ENCODE measurements at places on chromosomes 1 and 21. TPM values are rescaled to one million over a fixed set of nuclear protein-coding genes. Genes with fewer than 3 reads are reported as not detected.

Gene ZBTB8A
- total RNA-seq: 0.40 TPM

DNA sequence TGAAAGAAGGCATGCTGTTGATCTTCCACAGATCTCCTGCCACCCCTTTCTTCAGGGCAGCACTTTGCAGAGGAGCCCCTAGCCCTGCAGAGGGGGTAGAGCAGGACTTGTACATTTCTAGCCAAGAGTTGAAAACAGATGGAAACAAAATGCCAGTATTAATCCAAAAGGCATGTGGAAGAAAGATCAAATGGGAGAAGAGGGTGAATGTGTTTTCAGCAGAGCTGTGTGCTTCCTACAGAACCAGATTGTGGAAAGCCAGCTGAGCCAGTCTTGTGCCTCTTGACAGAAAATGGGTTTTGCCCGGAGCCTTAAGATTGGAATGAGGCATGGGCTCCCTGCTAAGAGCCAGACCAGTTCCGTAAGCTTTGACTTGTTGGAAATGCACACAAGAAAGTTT lies 105.2 kb upstream of the TSPAN2 start:
- H3K4me1 ChIP-seq: no peaks in the 10 kb centered on the region
- H3K27ac ChIP-seq: no peak overlapping the region
- H3K4me3 ChIP-seq: no peak overlapping the region
- H3K27me3 ChIP-seq: no peaks in the 10 kb centered on the region
- no peak for DNase-seq

Gene ATG4C
- 20.0 TPM for total RNA-seq

Gene OR2G2
- total RNA-seq: not detected

GRCh38 chr21:45575993-45576837 lies 34.0 kb upstream of the SLC19A1 start:
- no peaks in the 10 kb centered on the region for H3K4me1 ChIP-seq
- H3K27me3 ChIP-seq: no peaks in the 10 kb centered on the region
- H3K27ac ChIP-seq: no peak overlapping the region
- H3K4me3 ChIP-seq: no peak overlapping the region
- no peaks in the 10 kb centered on the region for H3K36me3 ChIP-seq
- DNase-seq: no peak

GRCh38 chr1:184524248-184524647 lies 137.4 kb downstream of the C1orf21 start:
- H3K27me3 ChIP-seq: no peaks in the 10 kb centered on the region
- no peaks in the 10 kb centered on the region for H3K4me1 ChIP-seq
- H3K27ac ChIP-seq: no peak overlapping the region
- no peak overlapping the region for H3K4me3 ChIP-seq

- no peaks in the 10 kb centered on the region for H3K4me1 ChIP-seq
- no peaks in the 10 kb centered on the region for H3K27me3 ChIP-seq
- H3K36me3 ChIP-seq: no peaks in the 10 kb centered on the region
These were observed 13.4 kb upstream of the ZNF281 start for GRCh38 chr1:200423235-200423634.

- no peak overlapping the region for H3K4me3 ChIP-seq
- DNase-seq: no peak
- H3K36me3 ChIP-seq: no peaks in the 10 kb centered on the region
- H3K27ac ChIP-seq: no peak overlapping the region
- H3K27me3 ChIP-seq: no peaks in the 10 kb centered on the region
These were observed 119.0 kb downstream of the HIVEP3 start for GRCh38 chr1:41799723-41800122.

DNA sequence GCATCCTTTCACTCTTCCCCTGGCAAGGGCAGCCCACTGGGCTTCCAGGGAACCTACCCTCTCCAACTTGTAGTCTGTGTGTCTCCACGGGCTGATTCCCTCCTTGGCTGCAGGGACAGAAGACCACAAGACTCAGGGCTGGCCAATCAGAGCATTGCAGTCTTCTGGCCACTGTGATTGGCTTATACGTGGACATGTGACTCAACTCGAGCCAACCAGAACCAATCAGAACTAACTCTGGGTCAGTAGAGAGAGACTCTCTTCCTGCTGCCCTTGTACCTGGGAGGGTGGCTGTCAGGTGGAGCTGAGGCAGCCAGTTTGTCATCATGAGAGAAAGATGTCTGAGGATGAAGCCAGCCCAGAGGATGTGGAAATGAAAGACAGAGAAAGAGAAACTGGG lies 64.0 kb downstream of the DHRS3 start:
- H3K4me1 ChIP-seq: no peaks in the 10 kb centered on the region
- H3K27ac ChIP-seq: no peak overlapping the region
- DNase-seq: no peak
- H3K36me3 ChIP-seq: no peaks in the 10 kb centered on the region
- no peak overlapping the region for H3K4me3 ChIP-seq

DNA sequence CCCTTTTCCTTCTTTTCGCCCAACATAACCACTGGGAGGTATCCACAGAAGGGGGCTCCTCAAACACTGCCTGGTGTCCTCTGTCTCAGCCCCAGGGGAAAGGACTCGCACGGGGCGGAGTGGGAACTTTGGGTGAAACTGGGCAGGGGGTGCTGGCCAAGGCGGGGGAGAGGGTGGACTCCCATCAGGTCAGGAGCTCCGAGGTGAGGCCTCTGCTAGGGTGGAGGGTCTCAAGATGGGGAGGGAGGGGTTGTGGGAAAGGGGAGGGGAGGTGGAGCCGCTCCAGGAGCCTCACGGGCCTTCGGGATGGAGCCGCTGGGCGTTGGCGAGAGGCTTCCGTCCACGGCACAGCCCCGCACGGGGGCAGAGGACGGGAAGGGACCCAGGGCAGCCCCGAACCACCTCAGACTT lies 43.2 kb upstream of the POFUT2 start:
- no peak overlapping the region for H3K27ac ChIP-seq
- no peaks in the 10 kb centered on the region for H3K27me3 ChIP-seq
- H3K4me1 ChIP-seq: no peaks in the 10 kb centered on the region
- no peak overlapping the region for H3K4me3 ChIP-seq
- DNase-seq: no peak
- H3K36me3 ChIP-seq: no peaks in the 10 kb centered on the region

GRCh38 chr1:88169139-88169538 lies 514.9 kb upstream of the PKN2 start:
- no peak for DNase-seq
- H3K36me3 ChIP-seq: no peaks in the 10 kb centered on the region
- H3K4me1 ChIP-seq: no peaks in the 10 kb centered on the region
- H3K27me3 ChIP-seq: no peaks in the 10 kb centered on the region
- H3K27ac ChIP-seq: no peak overlapping the region

- H3K36me3 ChIP-seq: no peaks in the 10 kb centered on the region
- no peak overlapping the region for H3K27ac ChIP-seq
- peak overlapping the region; percentile 56 for H3K4me3 ChIP-seq
These were observed 604 bp downstream of the FGR start for GRCh38 chr1:27634177-27634984.

Gene FAM167B
- 0.33 TPM for total RNA-seq
